ENCODE measurements at places on chromosomes 6 and 20. TPM values are rescaled to one million over a fixed set of nuclear protein-coding genes. Genes with fewer than 3 reads are reported as not detected.

GRCh38 chr6:49082611-49083010 lies 380.4 kb downstream of the MMUT start:
- DNase-seq = no peak

SNAI1 gene
- 19.1 TPM for total RNA-seq

DNA sequence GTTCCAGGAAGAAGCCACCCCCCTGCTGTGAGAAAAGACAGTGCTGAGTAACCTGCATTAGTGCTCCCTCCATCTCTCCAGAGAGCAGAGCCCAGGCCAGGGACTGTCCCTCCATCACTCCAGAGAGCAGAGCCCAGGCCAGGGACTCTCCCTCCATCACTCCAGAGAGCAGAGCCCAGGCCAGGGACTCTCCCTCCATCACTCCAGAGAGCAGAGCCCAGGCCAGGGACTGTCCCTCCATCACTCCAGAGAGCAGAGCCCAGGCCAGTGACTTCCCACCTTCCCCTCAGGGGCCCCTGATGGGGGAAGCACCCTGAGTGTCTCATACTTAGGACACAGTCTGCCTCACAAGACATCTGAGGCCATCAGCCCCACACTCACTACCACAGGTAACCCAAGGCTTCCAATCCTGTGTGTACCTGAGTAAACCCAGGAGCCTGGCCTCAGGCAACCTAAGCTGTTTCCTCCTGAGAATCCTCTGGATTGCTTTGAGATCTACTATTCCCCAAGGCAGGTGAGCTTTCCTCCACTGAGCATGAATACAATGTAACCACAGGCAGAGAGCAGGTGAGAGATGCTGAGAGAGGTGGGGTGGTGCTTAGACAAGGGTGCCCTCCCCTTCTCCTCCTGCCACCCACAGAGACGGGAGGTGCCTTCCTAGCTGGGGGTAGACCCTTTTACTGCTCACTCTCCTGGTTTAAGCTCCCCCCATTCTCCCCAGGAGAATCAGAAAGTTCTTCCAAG lies 4.9 kb downstream of the TBXT start:
- DNase-seq = no peak

CST11 gene
- 0.96 TPM for total RNA-seq

ZC2HC1B gene
- not detected for total RNA-seq

OOEP gene
- not detected for total RNA-seq

GRCh38 chr6:583635-584034 lies 73.3 kb downstream of the HUS1B start:
- DNase-seq = no peak

DNA sequence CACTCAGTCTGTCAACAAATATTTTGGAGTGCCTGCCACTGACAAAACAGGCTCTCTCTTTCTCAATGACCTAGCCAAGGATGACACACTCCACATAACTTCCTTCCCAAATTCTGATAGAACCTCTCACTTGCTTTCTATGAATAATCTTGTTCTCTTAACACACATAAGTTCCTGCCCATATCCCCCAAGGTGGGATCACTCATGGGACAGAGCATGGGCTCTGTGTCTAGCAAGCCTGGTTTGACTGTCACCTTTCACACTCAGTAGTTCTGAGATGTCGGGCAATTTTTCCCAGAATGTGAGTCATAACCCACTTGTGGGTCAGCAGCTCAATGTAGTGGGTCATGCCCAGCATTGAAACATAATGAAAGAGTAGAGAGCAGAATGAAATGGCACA lies 78.1 kb downstream of the LRFN2 start:
- DNase-seq = no peak

GRCh38 chr6:89985751-89986493 lies 91.7 kb downstream of the GJA10 start:
- DNase-seq = no peak

GRCh38 chr20:49344140-49344539 lies 66.3 kb upstream of the ZNFX1 start:
- no peak for DNase-seq

GRCh38 chr20:50152394-50153152 lies 950 bp downstream of the PEDS1 start:
- DNase-seq = no peak

WFDC8 gene
- total RNA-seq = not detected
